A549 treated with CORT108297 at 1 μM for 4 hours (cell line): ENCODE measurements at places on chromosomes 2 and 18. TPM values are rescaled to one million over a fixed set of nuclear protein-coding genes. Genes with fewer than 3 reads are reported as not detected.

Gene CTAGE1
- total RNA-seq: 0.05 TPM in 1 of 5 replicates, not detected in the others

Gene ST8SIA3
- not detected in 5 replicates for total RNA-seq

Gene TDRD15
- total RNA-seq: not detected in 5 replicates

Gene GPR45
- not detected in 5 replicates for total RNA-seq

Gene GPR155
- total RNA-seq: 0.26 to 0.69 TPM (median 0.35 TPM) in 5 replicates

Gene VWC2L
- not detected in 5 replicates for total RNA-seq

Gene ARHGAP25
- 0.12 to 0.36 TPM (median 0.19 TPM) in 5 replicates for total RNA-seq

Gene FOXI3
- 0.05 TPM in 1 of 5 replicates, not detected in the others for total RNA-seq

Gene OSBPL6
- 4.9 to 7.9 TPM (median 7.7 TPM) in 5 replicates for total RNA-seq

Gene PIEZO2
- 0.44 to 1.1 TPM (median 0.51 TPM) in 5 replicates for total RNA-seq

Gene FOXD4L1
- total RNA-seq: 0.20 to 0.67 TPM (median 0.34 TPM) in 5 replicates

Gene LYG2
- total RNA-seq: not detected in 5 replicates

Gene DUSP19
- 0.55 to 1.4 TPM (median 0.74 TPM) in 5 replicates for total RNA-seq

Gene DGKD
- 80.6 to 113 TPM (median 103 TPM) in 5 replicates for total RNA-seq

Gene GTF2A1L
- not detected in 5 replicates for total RNA-seq

Gene BMP10
- total RNA-seq: not detected in 5 replicates

Gene TWIST2
- total RNA-seq: 10.5 to 20.7 TPM (median 19.4 TPM) in 5 replicates

Gene RBMS1
- 51.4 to 65.7 TPM (median 61.2 TPM) in 5 replicates for total RNA-seq

Gene ATP8B1
- 7.9 to 10.5 TPM (median 9.3 TPM) in 5 replicates for total RNA-seq

Gene CASP10
- 2.1 to 2.6 TPM (median 2.5 TPM) in 5 replicates for total RNA-seq

Gene HOXD13
- total RNA-seq: 0.16 to 0.27 TPM (median 0.23 TPM) in 5 replicates

Gene KLHL30
- 0.12 to 0.24 TPM (median 0.16 TPM) in 5 replicates for total RNA-seq

Gene EPAS1
- 96.5 to 117 TPM (median 111 TPM) in 5 replicates for total RNA-seq

Gene KCNG2
- total RNA-seq: not detected in 5 replicates
